ENCODE measurements at places on chromosomes 12 and 14.

DNA sequence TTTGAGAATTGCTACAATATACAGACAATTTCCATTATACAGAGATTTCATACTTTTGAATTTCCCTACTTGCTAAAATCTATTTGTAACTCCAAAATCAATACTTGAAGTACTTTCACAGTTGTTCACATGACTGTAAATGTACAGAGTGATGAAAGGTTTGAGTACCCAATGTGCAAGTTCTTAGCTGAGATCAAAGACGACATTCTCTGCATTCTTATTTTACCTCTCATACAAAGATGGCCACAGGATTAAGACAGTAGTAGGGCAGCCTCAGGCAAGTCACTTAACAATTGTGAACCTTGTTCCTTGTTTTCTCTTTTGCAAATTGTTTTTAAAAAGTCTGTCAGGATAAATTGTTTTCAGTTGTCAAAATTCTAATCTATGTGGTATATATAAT is 255.9 kb upstream of the KITLG start:
- no peak for DNase-seq

GRCh38 chr14:101508948-101509729 is 52.2 kb upstream of the DIO3 start:
- no peak for DNase-seq

- DNase-seq = no peak
Measured at GRCh38 chr12:15206831-15207389, 14.3 kb downstream of the RERG start.

GRCh38 chr14:65827520-65827919 is 415.0 kb downstream of the FUT8 start:
- DNase-seq = no peak

GRCh38 chr14:31090883-31091764 is 64.9 kb upstream of the STRN3 start:
- DNase-seq = no peak

- DNase-seq = peak; percentile 69
Measured at GRCh38 chr12:109544955-109545531, 28.3 kb downstream of the MMAB start.

DNA sequence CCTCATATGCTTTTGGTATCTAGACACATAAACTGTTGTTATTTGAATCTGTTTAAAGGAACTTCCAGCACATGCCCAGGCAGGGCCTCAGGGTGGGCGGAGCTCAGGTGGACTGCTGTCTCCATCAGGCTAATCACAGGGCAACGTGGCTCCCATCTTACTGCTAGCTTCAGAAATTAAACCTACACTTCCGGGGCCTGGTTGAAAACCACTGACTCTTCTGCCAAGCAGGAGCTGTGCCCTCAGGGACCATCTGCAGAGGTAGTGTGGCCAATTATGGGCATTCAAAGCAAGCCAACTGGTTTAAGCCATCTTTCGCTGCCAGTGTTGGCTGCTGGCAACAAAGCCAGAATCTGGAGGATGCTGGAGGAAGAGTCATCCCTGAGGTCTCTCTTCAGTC is 97.5 kb downstream of the TMX1 start:
- DNase-seq = peak; percentile 59

DNA sequence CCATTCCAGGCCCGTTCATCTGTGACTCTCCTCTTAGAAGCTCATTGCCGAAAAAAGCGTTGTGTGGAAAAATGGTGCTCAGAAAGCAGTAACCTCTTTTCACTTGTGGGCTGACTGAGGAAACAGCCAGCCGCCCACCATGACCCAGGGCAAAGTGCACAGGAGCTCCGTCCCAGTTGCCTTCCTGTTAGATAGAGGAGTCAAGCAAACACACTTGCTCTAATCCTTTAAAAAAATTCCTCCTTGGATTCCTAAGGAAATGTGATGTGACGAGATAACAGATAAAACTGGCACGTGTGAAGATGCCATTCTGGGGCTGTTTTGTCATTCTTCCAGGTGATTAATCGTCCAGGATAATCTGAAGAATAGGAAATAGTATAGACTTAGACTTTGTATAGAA is 396.8 kb upstream of the DDHD1 start:
- DNase-seq = no peak

DNA sequence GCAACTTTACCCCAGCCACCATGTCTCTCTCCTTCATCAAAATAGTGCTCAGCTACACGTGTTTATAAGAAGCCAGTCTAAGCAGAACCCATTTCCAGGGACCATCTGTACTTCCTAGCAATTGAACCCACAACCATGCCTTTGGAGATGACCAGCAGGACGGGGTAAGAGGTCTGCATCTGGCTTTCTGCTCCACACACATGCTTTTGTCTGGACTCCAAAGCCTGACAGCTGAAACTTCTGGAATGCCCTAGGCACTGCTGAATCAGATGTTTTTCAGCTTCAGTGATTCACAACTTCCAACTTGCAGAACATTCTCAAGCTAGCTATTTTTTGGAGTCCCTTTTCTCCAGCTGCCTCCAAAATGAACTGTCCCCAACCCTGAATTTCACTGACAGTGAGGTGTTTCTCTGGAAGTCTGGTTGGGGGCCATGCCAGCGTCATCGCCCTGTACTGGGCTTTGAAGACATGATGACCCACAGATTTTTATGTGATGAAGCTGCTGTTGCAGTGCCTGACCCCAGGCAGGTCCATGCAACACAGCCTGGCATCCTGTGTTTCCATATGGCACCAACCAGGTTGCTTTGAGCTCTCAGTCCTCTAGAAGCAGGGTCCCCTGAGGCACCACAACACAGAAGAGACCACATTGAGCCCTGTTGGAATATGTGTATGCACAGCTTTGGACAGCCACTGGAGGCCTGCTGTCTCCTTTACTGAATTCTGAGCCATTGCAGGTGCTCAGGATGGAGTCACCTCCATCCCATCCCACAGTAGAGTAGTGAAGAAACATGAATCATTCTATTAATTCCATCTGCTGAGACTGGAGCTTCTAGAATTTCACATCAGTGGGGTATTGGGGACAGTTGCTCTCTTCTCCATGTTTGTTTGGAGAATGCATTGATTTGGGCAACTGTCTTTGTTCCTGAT is 80.2 kb downstream of the NUAK1 start:
- no peak for DNase-seq

- DNase-seq = no peak
Measured at GRCh38 chr12:85779768-85780167, 56.4 kb downstream of the RASSF9 start.

GRCh38 chr14:83744891-83745290 is 1785.1 kb upstream of the FLRT2 start:
- DNase-seq = no peak

GRCh38 chr14:86766469-86766868 is 1226.5 kb downstream of the GALC start:
- no peak for DNase-seq

DNA sequence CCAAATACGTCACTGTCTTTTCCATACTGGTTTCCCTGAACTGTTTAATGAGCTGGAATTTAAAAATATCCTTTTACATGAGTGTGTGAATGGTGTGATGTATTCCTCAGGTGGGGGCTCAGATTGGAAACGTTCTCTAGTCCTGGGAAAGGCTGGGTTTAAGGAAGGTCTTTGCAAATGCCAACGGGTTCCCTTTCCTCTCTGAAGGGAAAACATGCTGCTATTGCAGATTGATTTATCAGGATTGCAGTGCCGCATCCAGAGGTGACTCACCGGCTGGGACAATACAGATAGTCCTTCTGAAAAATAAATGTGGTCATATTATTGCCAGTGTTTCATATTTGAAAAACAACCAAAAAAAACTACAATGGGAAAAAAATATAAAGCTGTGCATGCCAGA is 193.1 kb upstream of the FLRT2 start:
- DNase-seq = no peak

DNA sequence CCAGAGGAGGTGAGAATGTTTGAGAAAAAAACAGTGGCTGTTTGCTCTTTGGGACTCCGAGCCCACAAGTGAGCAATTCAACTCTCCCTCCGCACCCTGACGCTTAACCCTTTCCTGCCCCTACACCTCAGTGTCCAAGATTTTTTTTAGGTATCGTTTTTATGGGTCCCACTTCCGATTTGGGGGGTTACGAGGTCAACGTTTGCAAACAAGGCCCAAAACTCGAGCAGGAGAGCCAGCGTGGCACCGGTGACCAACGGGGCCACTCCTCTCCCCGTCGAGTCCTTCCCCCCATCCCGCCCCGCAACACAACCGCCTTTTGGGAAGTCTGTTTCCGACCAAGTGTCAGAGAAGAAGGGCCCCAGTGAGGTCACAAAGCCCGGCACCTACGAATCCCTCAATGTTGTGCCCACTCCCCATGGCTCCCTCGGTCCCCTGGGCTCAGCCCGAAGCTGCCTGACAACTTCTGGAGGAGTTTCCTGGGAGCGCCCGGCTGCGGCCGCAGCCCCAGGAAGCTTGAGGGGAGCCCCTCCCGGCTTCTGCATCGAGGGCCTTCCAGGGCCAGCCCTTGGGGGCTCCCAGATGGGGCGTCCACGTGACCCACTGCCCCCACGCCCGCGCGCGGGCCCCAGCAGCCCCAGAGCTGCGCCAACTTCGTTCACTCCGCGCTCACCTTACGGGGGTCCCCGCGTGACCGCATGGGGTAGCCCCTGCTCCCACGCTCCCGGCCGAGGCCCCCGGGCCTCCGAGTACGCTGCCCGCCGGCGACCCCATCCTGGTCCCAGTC is 1.2 kb downstream of the CDK2AP1 start:
- no peak for DNase-seq

- no peak for DNase-seq
Measured at GRCh38 chr12:109817627-109818231, 15.5 kb downstream of the TRPV4 start.

- DNase-seq = no peak
Measured at GRCh38 chr12:9864913-9865675, 4.1 kb downstream of the CLEC2B start.

DNA sequence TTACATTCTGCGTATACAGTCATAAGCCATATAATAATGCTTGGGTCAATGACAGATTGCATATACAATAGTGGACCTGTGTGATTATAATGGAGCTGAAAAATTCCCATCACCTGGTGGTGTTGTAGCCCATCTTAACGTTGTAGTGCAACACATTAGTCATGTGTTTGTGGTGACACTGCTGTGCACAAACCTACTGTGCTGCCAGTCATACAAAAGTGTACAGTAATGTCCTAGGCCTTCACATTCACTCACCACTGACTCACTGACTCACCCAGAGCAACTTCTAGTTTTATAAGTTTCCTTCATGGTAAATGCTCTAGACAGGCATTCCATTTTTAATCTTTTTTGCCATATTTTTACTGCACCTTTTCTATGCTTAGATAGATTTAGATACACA is 194.8 kb upstream of the SEL1L start:
- DNase-seq = no peak

DNA sequence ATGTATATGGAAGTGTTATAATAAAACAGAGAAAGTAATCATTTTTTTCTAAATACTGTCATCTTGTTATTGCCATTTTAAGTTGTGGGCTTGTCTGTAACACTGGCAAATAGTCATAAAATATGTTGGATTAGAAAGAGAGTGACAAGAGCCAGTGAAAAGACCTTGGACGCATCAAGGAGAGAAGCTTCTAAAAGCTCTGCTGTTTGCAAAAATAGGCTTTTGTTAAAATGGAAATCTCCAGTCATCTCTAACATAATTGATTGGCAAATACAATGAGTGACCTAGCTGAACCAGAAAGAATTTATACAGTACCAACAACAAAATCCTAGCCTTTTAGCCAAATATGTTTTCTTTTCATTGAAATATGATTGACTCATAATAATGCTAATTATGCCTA is 245.8 kb upstream of the RMST start:
- no peak for DNase-seq

DNA sequence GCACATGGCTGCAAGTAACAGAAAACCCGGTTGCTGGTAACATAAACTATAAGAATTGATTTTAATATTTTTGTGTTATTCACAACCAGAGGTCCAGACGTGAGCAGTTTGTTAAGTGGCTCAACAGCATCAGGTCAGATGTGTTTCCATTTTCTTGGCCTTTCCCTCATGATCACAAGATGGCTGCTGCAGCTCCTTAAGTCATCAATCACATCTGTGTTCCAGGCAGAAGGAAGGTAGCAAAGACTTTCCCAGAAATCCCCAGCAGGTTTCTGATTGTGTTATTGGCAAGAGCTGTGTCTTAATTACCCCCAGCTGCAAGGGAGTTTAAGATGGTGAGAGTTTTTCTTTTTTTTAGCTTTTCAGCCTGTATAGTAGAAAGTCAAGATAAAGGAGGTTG is 40.4 kb upstream of the MYL2 start:
- DNase-seq = no peak

GRCh38 chr12:48960834-48961233 is 3.5 kb upstream of the ARF3 start:
- no peak for DNase-seq

- no peak for DNase-seq
Measured at GRCh38 chr12:116890330-116890729, 9.1 kb upstream of the HRK start.

- DNase-seq = no peak
Measured at GRCh38 chr12:13504074-13504473, 307.5 kb downstream of the EMP1 start.

- peak; percentile 49 for DNase-seq
Measured at GRCh38 chr14:22314183-22314820, 274.7 kb downstream of the DAD1 start.

DNA sequence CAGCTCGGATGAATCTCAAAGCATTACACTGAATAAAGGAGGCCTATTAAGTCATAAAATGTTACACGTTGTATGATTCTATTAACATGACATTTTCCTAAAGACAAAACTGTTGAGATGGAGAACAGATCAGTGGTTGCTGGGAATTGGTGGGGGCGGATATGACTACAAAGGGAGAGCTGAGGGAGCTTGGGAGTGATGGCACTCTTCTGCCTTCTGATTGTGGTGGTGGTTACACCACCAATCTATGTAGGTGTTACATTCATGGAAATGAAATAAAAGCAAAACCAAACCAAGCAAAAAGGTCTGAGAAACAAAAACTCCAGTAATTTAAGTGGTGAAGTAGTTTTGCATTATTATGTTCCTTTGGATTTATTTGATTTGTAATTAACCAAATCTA is 16.4 kb upstream of the EVL start:
- DNase-seq = no peak

DNA sequence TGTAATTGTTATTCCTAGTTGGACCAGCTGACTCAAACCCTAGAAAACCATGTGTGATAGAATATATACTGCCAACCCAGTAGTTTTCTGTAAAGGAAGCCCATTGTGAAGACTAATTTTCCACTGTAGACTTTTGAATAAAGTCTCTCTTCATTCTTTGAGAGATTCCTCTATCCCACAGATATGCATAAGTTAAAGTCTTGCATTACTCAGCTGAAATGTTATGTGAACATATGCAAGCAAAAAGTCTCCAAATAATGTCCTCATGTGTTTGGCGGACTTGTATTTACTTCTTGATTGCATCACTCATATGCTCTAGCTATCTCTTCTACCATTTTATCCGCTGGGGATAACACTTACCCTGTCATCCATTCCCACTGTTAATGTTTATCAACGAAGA is 35.1 kb upstream of the OTOGL start:
- no peak for DNase-seq

GRCh38 chr12:126083926-126084325 is 1018.7 kb downstream of the AACS start:
- no peak for DNase-seq

- no peak for DNase-seq
Measured at GRCh38 chr12:52009081-52009751, 2.5 kb downstream of the TAMALIN start.

GRCh38 chr12:71684081-71684480 is 1.8 kb upstream of the TMEM19 start:
- no peak for DNase-seq

All from RPMI8226 (cell line).